Hepatocyte (in vitro differentiated cells): ENCODE measurements at places on chromosomes 2 and 18. TPM values are rescaled to one million over a fixed set of nuclear protein-coding genes. Genes with fewer than 3 reads are reported as not detected.

PROC gene
- 42.6 and 62.3 TPM in 2 replicates for total RNA-seq

DNA sequence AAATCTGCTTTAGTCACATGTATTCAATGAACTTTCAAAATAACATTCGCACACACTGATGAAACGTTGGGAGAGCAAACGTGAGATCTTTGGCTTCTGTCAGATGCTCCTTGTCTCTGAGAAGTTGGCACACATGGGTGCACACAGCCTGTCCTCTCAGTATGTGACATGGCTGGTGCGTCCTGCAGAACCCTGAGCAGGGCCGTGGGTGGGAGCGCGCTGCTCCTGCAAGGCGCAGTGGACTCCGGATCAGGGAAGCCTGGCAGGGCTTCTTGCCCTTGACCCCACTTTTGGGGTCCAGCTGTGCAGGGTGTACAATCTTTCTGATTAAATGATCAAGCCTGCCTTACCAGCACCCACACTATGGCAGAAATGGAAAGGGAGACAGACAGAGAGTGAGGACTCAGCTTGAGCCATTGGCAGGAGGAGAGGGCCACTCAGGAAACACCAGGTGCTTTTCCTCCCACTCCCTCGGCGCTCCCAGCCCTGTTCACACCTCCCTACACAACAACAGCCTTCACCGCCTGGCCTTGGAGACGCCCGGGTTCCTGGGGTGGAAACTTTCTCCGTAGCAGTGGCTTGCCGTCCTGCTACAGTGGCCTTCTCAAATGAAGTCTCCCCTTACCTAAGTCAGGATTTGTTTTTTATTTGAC, 108.4 kb upstream of the SNTG2 start:
- H3K27ac ChIP-seq = no peak overlapping the region
- H3K4me1 ChIP-seq = no peaks in the 10 kb centered on the region
- H3K4me3 ChIP-seq = no peak overlapping the region
- no peaks in the 10 kb centered on the region for H3K36me3 ChIP-seq

DNA sequence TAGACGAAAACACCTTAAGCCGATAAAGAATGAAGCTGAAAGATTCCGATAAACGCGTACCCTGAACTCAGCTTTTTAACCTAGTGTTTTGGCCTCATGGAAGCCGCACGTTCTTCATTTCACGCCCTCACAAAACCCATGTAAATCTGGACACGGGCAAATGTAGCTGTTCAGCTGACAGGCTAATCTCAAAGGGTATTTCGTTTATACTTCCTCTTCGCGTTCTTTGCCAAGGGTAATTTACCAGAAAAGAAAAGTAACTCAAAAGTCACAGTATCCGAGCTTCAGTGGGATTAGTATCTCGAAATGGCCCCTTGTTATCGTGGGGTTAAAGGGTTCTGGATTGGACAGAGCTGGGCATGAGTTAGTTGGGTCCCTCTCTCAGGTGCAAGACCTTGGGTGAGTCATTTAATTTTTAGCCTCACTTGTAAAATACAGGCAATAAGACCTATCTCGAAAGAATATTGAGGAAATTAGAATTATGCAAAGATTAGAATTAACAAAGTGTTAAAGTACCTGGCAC, 22.0 kb upstream of the STPG4 start:
- H3K4me3 ChIP-seq = peak overlapping the region; percentile 32
- no peaks in the 10 kb centered on the region for H3K36me3 ChIP-seq
- no peak for DNase-seq
- H3K27me3 ChIP-seq = no peaks in the 10 kb centered on the region
- H3K27ac ChIP-seq = peak overlapping the region; percentile 98

DNA sequence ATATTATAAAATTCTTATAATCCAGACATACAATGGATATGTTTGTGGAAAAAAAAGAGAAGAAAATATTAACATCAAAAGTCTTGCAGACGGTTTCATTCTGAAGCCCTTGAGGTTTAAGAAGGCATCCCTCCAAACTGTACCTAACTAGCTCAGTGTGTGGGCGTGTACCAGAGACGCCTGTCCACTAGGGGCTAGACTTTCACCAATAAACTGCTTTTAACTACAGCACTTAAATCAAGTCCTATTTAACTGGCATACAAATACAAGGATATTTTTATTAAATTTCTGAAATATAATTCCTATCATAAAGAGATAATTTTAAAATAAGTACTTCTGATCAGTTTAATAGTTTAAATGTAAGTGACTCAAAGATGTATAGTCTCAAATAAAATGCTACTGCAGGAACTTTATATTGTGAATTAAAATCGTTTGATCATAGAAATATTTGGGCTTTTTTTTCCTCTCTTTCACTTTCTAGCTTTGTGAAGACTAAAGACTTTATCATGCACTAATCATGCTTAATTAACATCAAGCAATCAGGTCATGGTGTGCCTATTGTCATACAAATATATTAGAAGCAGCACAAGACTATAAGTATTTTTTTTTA, 437.7 kb downstream of the SATB2 start:
- H3K4me1 ChIP-seq = no peaks in the 10 kb centered on the region
- peaks cover 3% of the 10 kb centered on the region for H3K27me3 ChIP-seq
- H3K27ac ChIP-seq = no peak overlapping the region
- no peaks in the 10 kb centered on the region for H3K36me3 ChIP-seq
- no peak overlapping the region for H3K4me3 ChIP-seq

DNA sequence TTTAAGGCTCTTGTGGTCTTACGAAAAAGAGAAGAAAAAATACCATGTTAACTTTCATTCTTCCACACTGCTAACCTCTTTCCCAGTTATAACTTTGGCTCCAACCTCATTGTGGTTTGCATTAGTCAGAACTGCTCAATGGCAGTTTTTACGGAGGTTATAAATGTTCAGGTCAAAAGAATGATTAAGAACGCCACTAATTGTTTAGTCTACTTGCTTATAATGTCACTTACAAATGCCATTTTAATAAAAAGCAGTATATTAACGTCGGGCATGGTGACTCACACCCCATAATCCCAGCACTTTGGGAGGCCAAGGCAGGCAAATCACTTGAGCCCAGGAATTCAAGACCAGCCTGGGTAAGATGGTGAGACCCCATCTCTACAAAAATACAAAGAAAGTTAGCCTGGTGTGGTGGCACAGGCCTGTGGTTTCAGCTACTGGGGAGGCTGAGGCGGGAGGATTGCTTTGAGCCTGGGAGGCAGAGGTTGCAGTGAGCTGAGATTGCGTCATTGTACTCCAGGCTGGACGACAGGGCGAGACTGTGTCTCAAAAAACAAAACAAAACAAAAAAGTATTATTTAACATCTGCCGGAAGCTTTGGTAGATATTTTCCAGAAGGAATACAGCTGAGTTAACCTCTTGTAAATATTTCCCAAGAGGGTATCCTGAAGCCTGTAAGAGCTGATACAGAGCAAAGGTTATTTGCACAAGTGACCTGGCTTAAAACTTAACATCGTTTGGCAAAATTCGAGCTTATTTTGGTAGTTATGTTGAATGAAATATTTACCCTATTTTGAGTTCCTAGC, 5.1 kb downstream of the AGPS start:
- no peaks in the 10 kb centered on the region for H3K36me3 ChIP-seq
- H3K27ac ChIP-seq = peak overlapping the region; percentile 77

- H3K27me3 ChIP-seq = no peaks in the 10 kb centered on the region
- H3K27ac ChIP-seq = no peak overlapping the region
- no peak for DNase-seq
- peaks cover 4% of the 10 kb centered on the region for H3K36me3 ChIP-seq
Measured at GRCh38 chr2:54660752-54661151, 62.7 kb upstream of the EML6 start.

GRCh38 chr2:36329746-36330472, 25.7 kb upstream of the CRIM1 start:
- H3K4me3 ChIP-seq = no peak overlapping the region
- H3K27ac ChIP-seq = no peak overlapping the region
- H3K27me3 ChIP-seq = no peaks in the 10 kb centered on the region
- no peaks in the 10 kb centered on the region for H3K36me3 ChIP-seq
- peaks cover 9% of the 10 kb centered on the region for H3K4me1 ChIP-seq

DNA sequence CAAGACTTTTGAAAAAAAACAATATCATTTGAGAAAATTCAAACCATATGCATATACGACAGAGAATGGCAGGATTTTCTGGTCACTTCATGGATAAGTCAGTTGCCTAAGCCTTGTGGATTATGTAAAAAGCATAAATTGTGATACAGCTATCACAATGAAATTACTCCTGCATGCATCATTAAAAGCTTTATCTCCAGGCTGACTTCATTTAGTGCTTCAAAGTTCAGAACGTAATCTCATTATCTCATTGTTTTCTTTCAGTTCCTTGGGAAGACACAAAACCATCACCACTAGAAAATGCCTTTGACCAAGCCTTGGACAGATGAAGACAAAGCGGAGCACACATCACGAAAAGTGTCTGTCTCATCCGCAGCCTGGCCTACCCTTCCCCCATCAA, 57.0 kb downstream of the L3MBTL4 start:
- H3K27ac ChIP-seq = no peak overlapping the region
- H3K27me3 ChIP-seq = no peaks in the 10 kb centered on the region
- H3K36me3 ChIP-seq = no peaks in the 10 kb centered on the region
- H3K4me1 ChIP-seq = no peaks in the 10 kb centered on the region
- no peak for DNase-seq

- no peak for DNase-seq
- H3K27me3 ChIP-seq = no peaks in the 10 kb centered on the region
- H3K4me3 ChIP-seq = no peak overlapping the region
- no peak overlapping the region for H3K27ac ChIP-seq
- no peaks in the 10 kb centered on the region for H3K4me1 ChIP-seq
Measured at GRCh38 chr2:100113990-100114433, 28.4 kb downstream of the AFF3 start.

DNA sequence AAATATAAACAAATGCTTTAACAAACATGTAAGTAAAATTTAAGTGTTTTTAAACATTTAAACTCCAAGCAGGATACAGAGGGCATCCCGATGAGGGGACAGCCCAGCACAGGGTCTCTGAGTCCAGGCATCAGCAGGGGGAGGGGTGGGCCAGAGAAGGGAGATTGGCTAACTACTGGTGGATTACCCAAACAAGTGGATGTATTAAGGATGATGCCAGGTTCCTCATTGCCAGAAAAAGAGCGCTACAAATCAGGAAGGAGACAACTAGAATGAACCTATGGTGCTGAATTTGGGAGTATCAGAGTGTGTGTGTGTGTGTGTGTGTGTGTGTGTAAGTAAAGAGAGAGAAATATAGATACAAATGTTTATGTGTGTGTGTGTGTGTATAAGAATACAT, 162.0 kb upstream of the RMP24 start:
- H3K27ac ChIP-seq = no peak overlapping the region
- no peak overlapping the region for H3K4me3 ChIP-seq
- DNase-seq = no peak
- H3K4me1 ChIP-seq = no peaks in the 10 kb centered on the region
- no peaks in the 10 kb centered on the region for H3K36me3 ChIP-seq
- H3K27me3 ChIP-seq = no peaks in the 10 kb centered on the region

GRCh38 chr2:113212245-113213060, 38.7 kb downstream of the PSD4 start:
- no peaks in the 10 kb centered on the region for H3K36me3 ChIP-seq
- H3K27ac ChIP-seq = no peak overlapping the region
- no peaks in the 10 kb centered on the region for H3K27me3 ChIP-seq
- H3K4me3 ChIP-seq = no peak overlapping the region
- no peak for DNase-seq
- peaks cover 25% of the 10 kb centered on the region for H3K4me1 ChIP-seq

- no peak overlapping the region for H3K27ac ChIP-seq
- peak overlapping the region; percentile 35 for H3K4me3 ChIP-seq
- H3K36me3 ChIP-seq = no peaks in the 10 kb centered on the region
- peaks cover 18% of the 10 kb centered on the region for H3K4me1 ChIP-seq
- H3K27me3 ChIP-seq = peaks cover 78% of the 10 kb centered on the region
- no peak for DNase-seq
Measured at GRCh38 chr2:161415034-161415986, 787 bp upstream of the TBR1 start.

DNA sequence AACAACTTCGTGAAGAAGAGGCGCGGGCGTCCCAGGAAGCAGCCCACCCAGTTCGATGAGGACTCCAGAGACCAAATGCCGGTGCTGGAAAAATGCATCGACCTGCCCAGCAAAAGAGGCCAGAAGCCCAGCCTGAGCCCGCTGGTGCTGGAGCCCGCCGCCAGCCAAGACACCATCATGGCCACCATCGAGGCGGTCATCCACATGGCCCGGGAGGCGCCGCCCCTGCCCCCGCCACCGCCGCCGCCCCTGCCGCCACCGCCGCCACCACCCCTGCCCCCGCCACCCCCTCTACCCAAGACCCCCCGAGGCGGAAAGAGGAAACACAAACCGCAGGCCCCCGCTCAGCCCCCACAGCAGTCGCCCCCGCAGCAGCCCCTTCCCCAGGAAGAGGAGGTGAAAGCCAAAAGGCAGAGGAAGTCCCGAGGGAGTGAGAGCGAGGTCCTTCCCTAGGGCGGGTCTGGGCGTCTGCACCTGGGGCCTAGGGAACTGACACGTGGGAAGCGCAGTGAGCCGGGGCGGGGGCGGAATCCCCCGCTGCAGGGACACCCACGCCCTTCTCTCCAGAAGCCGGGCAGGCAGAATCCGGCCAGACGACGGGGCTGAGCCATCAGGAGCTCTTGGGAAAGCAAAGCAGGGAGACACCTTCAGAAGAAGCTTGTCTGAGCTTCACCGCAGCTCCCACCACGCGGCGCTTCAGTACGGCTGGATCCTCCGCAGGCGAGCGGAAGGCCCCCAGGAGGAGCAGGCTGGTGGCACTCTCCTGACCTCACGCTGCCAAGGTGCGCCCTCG, 382.8 kb downstream of the SETBP1 start:
- H3K27me3 ChIP-seq = no peaks in the 10 kb centered on the region
- no peak overlapping the region for H3K4me3 ChIP-seq
- H3K27ac ChIP-seq = no peak overlapping the region
- no peaks in the 10 kb centered on the region for H3K4me1 ChIP-seq
- DNase-seq = no peak
- no peaks in the 10 kb centered on the region for H3K36me3 ChIP-seq

DNA sequence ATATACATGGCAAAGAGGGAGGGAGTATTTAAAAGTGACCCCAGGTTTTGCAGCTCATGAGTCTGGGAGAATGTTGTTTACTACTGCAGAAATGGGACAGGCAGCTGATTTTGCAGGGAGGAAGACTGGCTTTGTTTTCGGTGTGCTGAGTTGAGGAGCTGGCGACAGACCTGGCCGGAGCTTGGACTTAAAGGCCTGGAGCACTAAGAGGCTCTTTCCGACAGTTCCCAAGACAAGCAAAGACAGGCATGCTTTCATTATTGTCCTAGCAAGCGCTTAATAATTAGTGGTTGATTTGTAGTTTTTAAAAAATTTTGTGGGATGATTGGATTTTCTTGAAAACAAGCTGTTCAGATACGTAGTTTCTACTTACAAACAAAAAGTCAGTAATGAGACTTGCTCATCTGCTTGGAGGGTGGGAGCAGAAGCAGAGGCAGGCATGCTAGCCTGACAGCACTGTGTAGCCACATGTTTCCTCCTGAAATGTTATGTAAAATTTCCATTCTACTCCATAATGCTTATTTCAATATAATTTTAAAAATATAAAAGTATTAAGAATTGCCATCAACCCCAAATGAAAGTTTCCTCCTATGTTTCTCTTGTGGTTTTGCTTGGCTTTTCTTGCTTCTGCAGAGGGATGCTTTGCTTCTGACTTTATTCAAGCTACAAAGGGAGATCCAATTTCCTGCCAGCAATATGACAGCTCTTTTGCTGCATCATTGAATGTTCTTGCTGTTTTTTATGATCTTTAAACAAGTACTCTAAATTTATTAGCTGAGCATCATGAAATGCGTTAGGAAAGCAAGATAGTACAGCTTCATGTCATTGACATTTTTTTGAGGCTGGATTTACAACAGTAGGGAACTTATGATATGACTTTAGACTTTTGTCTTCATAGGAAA, 75.8 kb downstream of the PHLPP1 start:
- H3K27me3 ChIP-seq = no peaks in the 10 kb centered on the region
- no peak overlapping the region for H3K4me3 ChIP-seq
- peaks cover 13% of the 10 kb centered on the region for H3K4me1 ChIP-seq

GRCh38 chr2:46411245-46411641, 68.1 kb upstream of the TMEM247 start:
- no peak overlapping the region for H3K4me3 ChIP-seq
- no peaks in the 10 kb centered on the region for H3K27me3 ChIP-seq
- no peak for DNase-seq
- H3K36me3 ChIP-seq = no peaks in the 10 kb centered on the region
